Fibroblast of villous mesenchyme (primary cell): ENCODE measurements at places on chromosomes 3 and 15. TPM values are rescaled to one million over a fixed set of nuclear protein-coding genes. Genes with fewer than 3 reads are reported as not detected.

Gene AADACL2
- total RNA-seq, result not detected in 2 replicates

Gene ARL13B
- total RNA-seq, result 14.7 and 15.5 TPM in 2 replicates

Gene KNL1
- 12.9 and 22.9 TPM in 2 replicates for total RNA-seq

- DNase-seq, result no peak
These were observed 718.2 kb downstream of the NTRK3 start for GRCh38 chr15:87538327-87538834.

DNA sequence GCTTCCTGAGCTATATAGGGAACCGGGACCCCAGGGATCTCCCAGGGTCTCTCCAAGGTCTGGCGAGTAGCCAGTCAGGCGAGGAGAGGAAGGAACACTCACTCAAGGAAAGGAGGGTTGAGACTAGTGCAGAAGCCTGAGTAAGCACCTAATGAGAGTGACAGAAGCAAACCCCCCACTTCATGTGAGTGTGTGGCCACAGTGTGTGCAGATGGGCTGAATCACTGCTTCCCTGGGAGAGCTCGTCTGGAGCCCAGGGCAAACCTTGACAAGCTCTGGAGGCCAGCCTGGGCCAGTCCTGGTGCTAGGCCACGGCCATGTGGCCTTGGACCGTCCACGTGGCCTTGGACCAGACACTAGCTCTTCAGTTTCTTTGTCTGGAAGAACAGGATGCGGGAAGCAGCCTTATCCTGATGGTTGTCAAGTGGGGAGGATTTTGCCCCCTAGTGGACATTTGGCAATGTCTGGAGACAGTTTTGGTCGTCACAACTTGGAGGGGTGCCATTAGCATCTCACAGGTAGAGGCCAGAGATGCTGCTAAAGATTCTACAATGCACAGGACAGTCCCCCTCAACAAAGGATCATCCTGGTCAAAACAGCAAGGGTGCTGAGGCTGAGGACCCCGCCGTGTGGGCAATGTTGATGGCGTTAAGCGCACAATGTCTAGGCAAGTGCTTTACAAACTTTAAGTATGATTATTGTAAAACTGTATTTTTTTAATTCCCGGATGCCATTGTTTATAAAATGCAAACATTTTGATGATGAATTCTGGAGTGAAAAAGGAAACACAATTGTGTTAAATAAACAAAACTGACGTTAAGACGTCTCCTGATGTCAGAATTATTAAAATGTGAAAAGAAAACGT is 34.8 kb upstream of the CTSH start:
- DNase-seq, result peak; percentile 86

DNA sequence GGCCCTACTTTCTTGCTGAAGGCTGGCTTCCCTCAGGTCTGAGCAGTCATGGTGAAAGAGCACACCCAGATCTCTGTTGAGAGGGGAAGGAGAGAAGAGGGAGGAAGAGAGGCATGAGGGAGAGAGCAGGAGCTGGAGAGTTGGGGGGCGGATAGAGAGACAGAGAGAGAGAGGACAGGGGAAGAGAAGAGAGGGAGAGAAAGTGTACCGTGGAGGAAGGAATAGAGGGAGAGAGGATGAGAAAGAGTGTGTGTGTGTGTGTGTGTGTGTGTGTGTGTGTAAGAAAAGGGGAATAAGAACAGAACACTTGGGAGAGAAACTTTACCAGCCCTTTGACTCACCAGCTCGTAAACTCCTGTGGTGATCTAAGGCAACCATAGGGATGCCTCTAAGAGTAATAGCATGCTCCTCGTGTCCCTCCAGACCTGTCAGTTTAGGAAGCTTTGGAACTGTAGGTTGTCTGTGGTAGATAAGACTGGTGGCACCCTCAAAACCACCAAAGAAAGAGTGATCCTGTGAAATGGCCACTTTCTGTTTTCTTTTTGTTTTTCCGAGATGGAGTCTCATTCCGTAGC is 18.2 kb downstream of the ZNF592 start:
- peak; percentile 69 for DNase-seq

- DNase-seq, result peak; percentile 13
These were observed 49.9 kb downstream of the COL6A5 start for GRCh38 chr3:130395331-130395730.

GRCh38 chr15:75452865-75453702 is 1.6 kb upstream of the SIN3A start:
- peak; percentile 18 for DNase-seq

DNA sequence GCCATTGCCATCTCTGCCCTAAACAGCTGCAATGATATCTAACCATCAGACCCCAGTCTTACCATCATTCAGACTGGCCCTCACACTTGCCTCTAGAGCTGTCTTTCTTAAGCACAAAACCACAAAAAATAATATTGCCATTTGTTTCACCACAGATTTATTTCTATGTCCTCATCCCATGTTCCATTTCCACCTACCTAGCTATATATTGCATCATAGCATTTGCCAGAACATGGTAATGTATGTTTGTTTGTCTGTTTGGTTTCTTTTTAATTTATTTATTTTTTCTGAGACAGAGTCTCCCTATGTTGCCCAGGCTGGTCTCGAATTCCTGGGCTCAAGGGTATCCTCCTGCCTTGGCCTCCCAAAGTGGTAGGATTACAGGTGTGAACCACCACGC is 18.5 kb upstream of the TUSC7 start:
- no peak for DNase-seq

DNA sequence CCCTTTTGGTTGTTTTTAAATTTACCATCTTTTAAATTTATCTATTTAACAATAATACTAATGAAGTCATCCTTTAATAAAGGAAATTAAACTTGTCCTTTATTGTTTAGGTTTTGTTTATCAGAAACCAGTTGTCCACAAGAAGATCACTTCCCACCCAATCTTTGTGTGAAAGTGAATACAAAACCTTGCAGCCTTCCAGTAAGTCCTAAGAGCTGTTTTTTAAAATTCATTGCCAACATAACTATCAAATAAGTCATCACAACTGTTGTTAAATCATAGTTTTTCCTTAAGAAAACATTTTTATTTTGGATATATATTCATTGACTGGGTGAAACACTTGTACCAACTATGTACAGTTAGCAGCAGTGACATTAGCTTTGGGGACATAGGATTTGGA is 59.4 kb downstream of the CALML4 start:
- DNase-seq, result no peak

GRCh38 chr3:142975316-142975995 is 12.0 kb upstream of the PAQR9 start:
- no peak for DNase-seq

GRCh38 chr3:115922681-115923347 is 299.5 kb downstream of the GAP43 start:
- peak; percentile 24 for DNase-seq

GRCh38 chr3:127534564-127534963 is 56.0 kb downstream of the TPRA1 start:
- DNase-seq, result no peak

- peak; percentile 83 for DNase-seq
These were observed 43.0 kb downstream of the ZBTB38 start for GRCh38 chr3:141411251-141411771.
